ENCODE measurements at places on chromosomes 4 and X.

- DNase-seq, result no peak
Measured at GRCh38 chrX:129780441-129781105, 824 bp downstream of the SASH3 start.

DNA sequence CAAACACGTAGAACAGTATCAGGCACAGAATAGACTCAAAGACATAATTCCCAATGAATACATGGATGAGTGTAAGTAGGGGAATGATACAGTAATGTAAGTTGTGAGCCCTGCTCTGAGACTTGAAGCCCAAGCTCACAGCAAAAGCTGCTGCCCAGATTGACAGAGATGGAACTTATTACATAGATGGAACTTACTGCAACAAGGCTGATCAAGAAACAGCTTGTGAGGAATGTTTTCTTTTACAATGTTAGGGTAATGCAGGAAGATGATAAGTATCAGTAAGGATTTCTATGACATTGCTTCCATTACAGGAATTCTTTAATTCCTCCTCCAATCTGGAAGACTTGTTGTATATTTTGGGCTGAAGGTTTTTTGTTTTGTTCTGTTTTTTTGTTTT, 278.4 kb downstream of the IL15 start:
- DNase-seq, result no peak

- DNase-seq, result no peak
Measured at GRCh38 chr4:34619531-34620162, 1624.7 kb downstream of the ARAP2 start.

DNA sequence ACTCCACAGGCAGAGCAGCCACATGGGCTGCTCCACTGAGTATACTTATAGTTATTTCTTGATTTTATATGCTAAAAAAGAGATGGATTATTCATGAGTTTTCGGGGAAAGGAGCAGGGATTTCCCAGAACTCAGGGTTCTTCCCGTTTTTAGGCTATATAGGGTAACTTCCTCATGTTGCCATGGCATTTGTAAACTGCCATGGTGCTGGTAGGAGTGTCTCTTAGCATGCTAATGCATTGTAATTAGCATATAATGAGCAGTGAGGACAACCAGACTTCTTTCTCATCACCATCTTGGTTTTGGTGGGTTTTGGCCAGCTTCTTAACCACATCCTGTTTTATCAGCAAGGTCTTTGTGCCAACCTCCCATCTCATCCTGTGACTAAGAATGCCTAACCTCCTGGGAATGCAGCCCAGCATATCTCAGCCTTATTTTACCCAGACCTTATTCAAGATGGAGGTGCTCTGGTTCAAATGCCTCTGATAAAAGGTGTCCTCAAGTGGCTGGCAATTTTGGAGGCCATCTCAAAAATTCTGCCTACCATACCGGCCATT, 213.0 kb upstream of the VEGFC start:
- no peak for DNase-seq

Measured in stimulated activated CD8-positive, alpha-beta memory T cell treated with anti-CD3 and anti-CD28 coated beads, Interleukin-4, amount 100 ng/mL, for 1 hour (primary cell).